Fibroblast of villous mesenchyme (primary cell): ENCODE measurements at places on chromosomes 11 and 22. TPM values are rescaled to one million over a fixed set of nuclear protein-coding genes. Genes with fewer than 3 reads are reported as not detected.

DNA sequence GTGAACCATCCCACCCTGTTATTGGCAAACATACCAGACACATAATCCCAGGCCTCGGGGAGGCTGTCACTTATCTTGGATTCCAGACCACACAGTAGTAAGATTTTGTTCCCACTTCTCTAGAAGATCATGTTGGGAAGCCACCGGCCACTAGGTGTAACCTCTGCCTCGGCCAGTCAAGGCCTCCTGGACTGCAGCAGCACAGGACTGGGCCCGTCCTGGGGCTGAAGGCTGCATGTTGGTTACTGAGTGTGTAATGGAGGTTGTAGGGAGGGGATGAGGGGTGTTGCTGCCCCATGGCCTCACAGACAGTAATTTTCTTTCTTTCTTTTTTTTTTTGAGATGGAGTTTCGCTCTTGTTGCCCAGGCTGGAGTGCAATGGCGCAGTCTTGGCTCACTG is 92.4 kb upstream of the SYT13 start:
- DNase-seq = no peak

- DNase-seq = no peak
Observed at GRCh38 chr11:123143476-123143875, 51.6 kb downstream of the CLMP start.

DNA sequence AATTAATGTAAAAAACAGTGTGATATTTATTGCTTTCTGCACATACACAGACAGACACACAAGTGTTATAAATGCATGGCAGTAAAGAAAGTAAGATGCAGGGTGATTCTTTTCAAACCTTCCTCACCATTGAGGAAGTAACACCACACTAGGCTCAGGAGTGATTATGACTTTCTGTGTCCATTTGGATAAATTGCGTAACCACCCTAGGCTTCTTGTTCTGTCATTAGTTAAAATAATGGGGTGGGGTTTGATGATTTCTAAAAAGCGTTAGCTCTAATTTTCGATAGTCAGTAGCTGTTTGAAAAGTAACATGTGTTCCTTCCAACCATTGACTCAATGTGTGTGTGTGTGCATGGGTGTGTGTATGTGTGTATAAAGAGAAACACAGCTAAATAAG is 1080.2 kb downstream of the NTM start:
- DNase-seq = no peak

DNA sequence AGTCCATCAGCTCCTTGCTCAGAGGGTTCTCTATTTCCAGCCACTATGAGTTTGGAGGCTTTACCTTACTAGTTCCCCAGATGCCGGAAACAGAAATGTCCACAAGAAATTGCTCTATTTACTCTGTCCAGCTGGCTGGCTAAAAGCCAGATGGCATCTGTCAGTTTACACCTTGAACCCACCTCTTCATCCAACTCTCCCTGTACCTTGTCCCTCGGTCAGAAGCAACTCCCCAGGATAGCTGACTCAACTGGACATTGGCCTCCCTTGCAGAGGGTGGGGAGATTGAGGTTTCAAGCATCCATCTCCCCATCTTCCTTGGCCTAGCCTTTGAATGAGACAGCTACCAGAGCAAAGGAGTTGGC is 1.7 kb downstream of the C2CD2L start:
- DNase-seq = no peak

GRCh38 chr11:10373340-10373739 is 68.5 kb downstream of the ADM start:
- DNase-seq = peak; percentile 73

- DNase-seq = no peak
Observed at GRCh38 chr11:17558025-17558780, 11.1 kb downstream of the OTOG start.

DNA sequence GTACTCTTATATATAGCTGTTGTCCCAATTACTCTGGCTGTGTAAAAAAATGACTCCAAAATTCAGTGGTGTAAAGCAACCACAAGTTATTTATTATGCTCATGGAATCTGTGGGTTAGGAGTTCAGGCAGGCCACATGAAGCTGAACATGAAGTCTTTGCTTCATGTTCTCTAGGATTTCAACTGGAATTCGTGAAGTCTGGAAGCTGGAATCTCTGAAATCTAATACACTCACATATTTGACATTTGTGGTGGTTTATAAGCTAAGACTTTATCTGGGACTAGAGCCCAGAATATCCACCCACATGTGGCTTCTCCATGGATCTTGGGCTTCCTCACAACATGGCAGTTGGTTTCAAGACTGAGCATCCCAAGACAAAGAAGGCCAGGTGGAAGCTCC is 430.6 kb downstream of the MIAT start:
- peak; percentile 30 for DNase-seq

DNA sequence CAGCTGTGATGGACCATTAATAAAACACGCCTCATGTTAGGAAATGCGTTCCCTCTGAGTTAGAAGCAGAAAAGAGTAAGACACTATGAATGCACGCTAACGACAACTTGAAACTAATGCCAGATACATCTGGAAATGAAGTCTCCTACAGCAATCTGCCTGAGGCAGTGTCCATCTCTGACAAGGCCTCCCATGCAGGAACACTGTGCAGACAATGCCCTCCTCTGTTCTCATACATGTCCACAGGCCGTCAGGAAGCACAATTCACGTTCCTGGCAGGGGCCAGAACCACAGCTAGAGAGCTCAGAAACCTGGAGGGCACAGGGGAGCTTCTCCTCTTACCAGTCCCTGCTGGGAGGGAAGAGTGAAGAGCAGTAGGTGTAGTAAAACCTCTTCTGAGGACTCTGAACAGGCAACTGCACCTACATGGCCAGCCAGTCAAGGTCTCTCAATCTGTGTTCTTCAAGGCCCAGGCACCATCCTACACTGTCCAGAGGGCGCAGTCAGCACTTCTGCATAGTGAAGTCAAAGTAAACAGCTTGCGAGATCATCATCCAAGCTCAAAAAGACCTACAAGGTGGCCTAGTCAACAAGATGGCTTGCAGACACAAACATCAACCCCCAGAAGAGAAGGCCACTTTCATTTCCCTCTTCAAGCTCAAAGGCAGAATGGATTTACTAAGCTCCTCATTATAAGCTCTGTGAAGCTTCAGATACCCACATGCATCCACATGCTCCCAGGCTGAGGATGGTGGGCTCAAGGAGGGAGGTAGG is 41.5 kb upstream of the CYP2D6 start:
- no peak for DNase-seq

DNA sequence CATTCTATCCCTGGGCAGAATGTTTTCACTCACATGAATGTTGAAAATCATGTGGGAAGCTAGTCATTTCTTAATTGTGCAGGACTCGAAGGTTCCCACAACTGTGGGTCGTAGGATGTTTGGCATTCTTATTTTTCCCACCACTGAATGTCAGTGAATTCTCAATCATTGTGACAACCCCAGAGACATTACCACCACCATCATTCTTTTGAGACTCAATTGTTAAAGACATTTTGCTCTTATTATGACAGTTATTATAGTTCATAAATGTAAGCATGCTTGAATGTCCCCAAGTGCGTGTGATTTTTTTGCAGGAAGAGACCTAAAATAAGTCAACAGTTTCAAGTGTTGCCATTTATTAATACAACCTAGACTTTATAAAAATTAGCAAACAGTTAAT is 19.0 kb downstream of the PACS1 start:
- no peak for DNase-seq

DNA sequence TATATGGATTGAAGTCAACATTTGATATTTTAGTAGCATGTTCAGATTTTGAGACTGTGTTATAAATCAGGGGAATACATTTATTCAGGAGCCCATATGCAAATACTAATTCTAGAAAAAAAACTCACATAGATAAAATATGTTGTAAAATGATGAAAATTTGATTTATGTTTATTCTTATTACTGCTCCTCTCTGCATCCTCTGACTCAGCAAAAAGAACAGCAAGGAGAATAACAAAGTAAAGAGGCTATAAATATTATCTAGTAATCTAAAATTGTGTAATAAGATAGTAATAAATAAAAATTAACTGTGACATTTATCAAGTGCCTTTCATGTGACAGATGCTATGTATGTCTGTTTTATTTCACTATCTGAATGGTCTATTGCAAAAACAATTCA is 507.2 kb upstream of the ANO3 start:
- no peak for DNase-seq

GRCh38 chr11:44954051-44954906 is 3.6 kb upstream of the TP53I11 start:
- DNase-seq = no peak

- DNase-seq = no peak
Observed at GRCh38 chr11:43447151-43447550, 88.4 kb downstream of the TTC17 start.

DNA sequence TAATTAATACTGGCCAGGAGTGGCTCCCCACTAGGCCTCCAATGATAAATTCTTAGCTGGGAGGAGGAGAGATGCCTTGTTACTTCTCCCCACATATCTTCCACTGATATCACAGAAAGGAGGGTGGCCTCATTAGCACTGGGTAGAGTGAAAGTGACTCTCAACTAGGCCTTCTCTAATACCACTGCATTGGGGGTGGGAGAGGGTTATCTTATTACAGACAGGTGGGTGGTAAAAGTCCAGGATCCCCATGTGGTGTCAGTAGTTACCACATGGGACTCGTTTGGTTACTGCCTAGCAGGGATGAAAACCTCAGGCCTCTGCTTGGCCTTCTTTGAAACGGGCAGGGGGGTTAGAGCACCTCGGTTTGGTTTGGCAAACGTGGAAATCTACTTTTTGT is 167.3 kb downstream of the UVRAG start:
- DNase-seq = no peak

- no peak for DNase-seq
Observed at GRCh38 chr11:74557526-74557925, 34.9 kb upstream of the POLD3 start.

- peak; percentile 64 for DNase-seq
Observed at GRCh38 chr11:86869966-86870570, 69.7 kb downstream of the PRSS23 start.

GRCh38 chr11:71153005-71153390 is 99.4 kb downstream of the SHANK2 start:
- DNase-seq = peak; percentile 49

DNA sequence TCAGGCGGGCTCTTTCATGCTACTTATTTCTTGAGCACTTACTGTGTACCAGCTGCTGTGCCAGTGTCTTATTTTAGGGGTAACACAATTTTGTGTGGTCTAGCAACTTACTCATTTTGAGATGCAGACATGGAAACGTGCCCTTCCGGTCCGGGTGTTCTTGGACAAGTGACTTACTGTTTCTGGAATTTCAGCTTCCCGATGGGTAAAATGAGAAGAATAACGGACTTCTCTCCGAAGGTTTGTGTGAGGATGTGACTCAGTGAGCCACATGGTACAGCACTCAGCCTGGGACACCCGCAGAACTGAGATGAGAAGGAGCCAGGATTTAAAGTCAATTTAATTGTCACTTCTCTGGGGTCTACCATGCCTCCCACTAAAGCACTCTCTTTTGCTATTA is 114.5 kb upstream of the SYT13 start:
- peak; percentile 22 for DNase-seq

GRCh38 chr11:119936426-119936825 is 201.5 kb downstream of the TRIM29 start:
- no peak for DNase-seq

DNA sequence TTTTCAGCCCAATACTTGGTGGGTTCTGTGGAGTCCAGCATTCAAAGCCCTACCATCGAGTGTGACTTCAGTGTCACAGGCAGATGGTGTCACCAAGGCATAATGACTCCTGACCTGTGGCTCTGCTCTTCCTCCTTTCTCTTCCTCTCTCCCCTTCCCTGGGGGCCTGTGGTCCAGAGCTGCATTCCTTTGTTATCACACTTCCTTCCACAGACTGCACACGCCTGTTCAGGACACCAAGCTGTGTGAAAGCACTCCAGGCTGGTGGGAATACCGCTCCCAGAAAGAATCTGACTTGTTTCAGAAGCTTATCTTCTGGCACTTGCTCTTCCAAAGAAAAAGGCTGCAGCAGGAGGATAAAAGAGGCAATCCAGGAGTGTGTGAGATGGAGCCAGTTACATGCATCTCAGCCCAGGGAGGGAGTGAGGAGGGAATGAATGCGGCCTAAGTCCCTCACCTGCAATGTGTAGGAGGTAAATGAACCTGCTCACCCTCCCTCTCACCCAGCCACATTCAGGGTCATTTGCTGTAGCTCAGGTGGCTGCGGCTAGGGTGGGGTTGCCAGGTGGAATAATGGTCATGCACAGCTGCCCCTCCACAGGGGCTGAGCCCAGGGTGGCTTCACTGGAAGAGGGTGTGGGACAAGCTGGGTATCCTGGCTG is 79.3 kb downstream of the ADAMTS15 start:
- DNase-seq = peak; percentile 87

GRCh38 chr11:36142439-36142838 is 146.8 kb downstream of the COMMD9 start:
- no peak for DNase-seq

- no peak for DNase-seq
Observed at GRCh38 chr11:65182258-65183170, 786 bp downstream of the CAPN1 start.

- no peak for DNase-seq
Observed at GRCh38 chr11:26835611-26836010, 113.8 kb upstream of the SLC5A12 start.

The POTEH gene
- not detected in 2 replicates for total RNA-seq

The PRODH gene
- total RNA-seq = not detected in 2 replicates

The EFEMP2 gene
- total RNA-seq = 77.7 and 79.6 TPM in 2 replicates

The ANKK1 gene
- under 0.01 TPM in 1 of 2 replicates, not detected in the other for total RNA-seq

The AGBL2 gene
- 0.64 and 1.3 TPM in 2 replicates for total RNA-seq

The APOBEC3A gene
- total RNA-seq = not detected in 2 replicates

The C11orf16 gene
- not detected in 2 replicates for total RNA-seq
